ENCODE measurements at places on chromosomes 4 and X.

GRCh38 chr4:35548921-35549320 is 695.4 kb downstream of the ARAP2 start:
- no peak for DNase-seq

GRCh38 chr4:65653740-65654361 is 16.4 kb downstream of the EPHA5 start:
- DNase-seq = no peak

GRCh38 chr4:135605076-135605475 is 1403.5 kb upstream of the PABPC4L start:
- no peak for DNase-seq

DNA sequence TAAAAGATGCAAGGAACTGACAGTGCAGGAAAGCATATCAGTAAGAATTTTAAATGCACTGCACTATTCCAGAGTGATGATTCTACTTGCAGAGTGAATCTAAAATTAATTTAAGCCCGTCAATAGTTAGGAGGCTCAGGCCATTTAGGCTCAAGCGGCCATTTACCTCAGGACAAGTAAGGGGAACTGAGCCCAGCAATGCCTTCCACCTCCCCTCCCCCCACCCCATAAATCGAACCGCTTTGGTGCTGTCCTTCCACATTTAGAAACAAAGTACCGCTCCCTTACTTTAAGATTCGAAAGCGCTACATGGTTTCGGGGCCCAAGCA is 665 bp downstream of the RBM41 start:
- no peak for DNase-seq

GRCh38 chr4:159150821-159151390 is 48.0 kb downstream of the RAPGEF2 start:
- DNase-seq = no peak

Data from CD4-positive, alpha-beta T cell (primary cell).